Inflammatory macrophage treated with lipopolysaccharide for 1 hour (primary cell): ENCODE measurements at places on chromosomes 2 and 18.

DNA sequence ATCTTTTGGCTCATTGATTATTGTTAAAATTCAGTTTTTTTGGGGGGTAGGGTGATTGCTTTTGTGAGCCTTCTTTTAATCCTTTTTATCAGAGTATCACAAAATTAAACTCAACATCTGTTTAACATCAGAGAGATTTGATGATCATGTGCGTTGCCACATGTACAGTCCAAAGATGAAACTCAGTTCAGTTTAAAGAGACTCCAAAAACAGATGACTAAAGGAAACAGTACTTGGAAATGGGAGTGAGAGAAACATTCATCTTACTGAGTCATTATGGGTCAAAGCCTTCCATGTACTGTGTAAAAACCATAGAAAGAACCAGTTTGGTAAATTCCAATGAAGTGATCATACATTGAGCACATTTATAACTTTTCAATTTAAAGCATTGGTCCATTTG, 53.0 kb downstream of the LYPD6 start:
- DNase-seq, result no peak

DNA sequence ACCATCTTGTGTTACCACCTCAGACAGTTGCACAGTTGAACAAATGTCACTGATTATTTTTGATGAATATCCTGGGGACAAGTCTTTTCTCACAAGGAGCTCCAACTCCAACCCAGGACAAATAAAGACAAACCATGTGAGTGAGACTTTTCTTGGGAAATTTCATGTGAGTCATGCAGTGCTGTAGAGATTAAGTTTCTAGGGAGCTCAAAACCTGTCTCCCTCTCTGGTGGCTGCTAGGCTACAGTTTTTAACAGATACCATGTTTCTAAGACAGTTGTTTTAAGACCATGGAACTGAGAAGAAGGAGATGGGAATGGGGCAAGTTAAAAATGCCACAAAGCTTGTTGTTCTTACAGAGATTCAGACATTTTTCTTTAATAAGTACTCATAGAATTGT, 255.5 kb downstream of the RIT2 start:
- no peak for DNase-seq

DNA sequence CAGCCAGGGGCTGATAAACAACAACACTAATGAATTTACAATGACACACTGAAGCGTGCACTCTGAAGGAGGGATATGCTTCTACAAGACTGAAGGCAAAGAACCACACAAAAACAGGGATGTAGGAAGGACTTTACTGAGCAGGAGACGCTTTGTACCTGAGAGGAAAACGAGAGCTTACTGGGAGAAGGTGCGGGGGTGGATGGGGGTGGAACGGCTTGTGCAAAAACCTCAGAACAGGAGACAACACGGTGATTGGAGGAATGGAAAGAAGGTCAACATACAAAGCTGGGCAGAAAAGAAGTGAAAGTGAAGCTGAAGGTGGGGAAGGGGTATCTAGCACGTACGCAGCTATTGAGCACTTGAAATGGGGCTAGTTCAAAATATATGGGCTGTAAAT, 93.1 kb downstream of the SLC8A1 start:
- no peak for DNase-seq

- DNase-seq, result peak; percentile 87
Measured at GRCh38 chr2:222424729-222425671, 657 bp downstream of the SGPP2 start.

- no peak for DNase-seq
Measured at GRCh38 chr18:76426737-76427305, 68.2 kb downstream of the ZNF516 start.

DNA sequence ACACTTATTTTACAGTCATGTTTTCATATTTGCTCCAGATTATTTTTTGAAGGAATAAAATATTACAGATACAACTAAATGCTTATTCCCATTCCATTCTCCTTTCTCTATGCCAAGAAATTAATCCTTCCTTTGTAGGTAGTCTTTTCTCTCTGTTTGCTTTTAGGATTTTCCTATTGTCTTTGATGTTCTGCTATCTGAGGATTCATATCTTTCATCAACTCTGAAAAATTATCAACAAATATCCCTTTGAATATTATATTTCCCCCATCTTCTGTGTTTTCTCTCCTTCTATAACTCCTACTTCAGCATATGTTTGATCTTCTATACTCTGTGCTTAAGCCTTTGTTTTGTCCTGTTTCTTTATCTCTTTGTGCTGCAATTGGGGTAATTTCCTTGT, 260.4 kb upstream of the RBMS1 start:
- no peak for DNase-seq

GRCh38 chr2:11196246-11196645, 41.0 kb downstream of the SLC66A3 start:
- peak; percentile 25 for DNase-seq

DNA sequence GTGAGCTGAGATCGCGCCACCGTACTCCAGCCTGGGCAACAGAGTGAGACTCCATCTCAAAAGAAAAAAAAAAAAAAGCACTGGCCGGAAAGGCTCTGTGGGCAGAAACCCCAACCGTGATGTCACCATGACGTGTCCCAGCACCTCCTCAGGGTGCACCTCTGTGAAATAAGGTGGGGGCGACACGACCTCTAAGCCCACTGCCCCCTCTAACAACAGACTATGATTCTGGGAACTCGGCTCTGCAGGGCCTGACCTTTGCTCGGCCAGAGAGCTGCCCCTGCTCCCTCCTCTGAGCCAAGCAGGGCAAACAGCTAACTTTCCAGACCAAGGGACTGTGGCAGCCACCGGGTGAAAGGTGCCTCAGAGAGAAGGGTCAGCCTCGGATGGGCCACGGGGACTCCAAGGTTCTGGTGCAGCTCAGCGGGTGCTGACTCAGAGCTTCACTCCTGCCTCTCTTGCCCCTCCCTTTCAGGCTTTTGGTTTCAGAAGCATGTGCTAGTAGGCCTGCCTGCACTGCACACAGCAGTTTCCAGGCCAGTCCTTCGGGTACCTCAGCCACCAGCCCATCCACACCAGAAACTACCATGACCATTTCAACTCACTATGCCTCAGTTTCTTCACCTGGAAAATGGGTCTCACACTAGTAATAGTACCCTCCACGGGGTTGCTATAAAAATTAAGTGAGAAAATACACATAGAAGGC, 8.0 kb downstream of the TMBIM1 start:
- DNase-seq, result peak; percentile 49

DNA sequence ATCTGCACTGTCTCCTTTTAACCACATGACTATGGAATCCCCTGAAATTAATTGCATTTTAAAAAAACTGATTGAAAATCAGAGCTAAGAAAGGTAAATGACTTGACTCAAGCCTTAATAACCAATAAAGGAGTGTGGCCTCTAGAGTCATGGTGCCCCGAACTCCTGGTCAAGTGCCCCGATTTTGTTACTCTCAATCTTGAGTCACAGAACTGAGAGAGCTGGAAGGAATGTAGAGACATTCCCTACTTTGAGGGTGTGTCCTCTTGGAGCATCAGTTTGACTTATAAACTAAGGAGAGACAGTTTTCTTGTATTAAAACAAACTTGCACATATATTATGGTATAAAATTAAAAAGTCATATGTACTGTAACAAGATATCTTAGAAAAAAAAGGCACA, 2.4 kb downstream of the WDR43 start:
- no peak for DNase-seq
